CD14-positive monocyte (primary cell): ENCODE measurements at places on chromosomes 6 and 20.
A peak's percentile ranks its signal among the peaks of the same experiment; 100 is the strongest.

- no peak for DNase-seq
These were observed 292.2 kb upstream of the RSPO3 start for GRCh38 chr6:126826166-126826714.

DNA sequence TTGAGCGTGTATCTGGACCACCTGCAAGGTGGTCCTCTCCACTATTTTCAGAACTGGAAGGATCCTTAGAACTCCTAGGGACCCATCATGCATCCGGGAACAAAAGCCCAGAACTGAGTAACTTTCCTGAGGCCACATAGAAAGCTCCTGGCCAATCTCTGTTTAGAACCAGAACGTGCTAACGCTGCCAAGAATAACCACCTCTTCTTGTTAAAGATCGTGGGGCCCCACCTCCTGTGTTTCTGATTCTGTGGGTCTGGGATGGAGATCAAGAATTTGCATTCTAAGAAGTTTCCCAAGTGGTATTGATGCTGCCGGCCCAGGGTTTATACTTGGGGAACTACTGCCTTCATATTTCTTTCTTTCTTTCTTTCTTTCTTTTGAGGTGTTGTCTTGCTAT, 13.3 kb downstream of the CD40 start:
- DNase-seq = no peak

GRCh38 chr20:25220021-25220730, 24.7 kb downstream of the ENTPD6 start:
- no peak for DNase-seq

- DNase-seq = no peak
These were observed at the start of gene CDC40 for GRCh38 chr6:110180228-110181008. Gene CDC40, plus strand, starts transcription at chr6:110180427. Its CDS starts 18 bp downstream, at chr6:110180445.

- DNase-seq = no peak
These were observed 5.6 kb downstream of the SMIM29 start for GRCh38 chr6:34243131-34243771.

GRCh38 chr20:15776770-15777466, 796.3 kb downstream of the KIF16B start:
- DNase-seq = no peak

- DNase-seq = no peak
These were observed 648.4 kb downstream of the QKI start for GRCh38 chr6:164062872-164063271.

DNA sequence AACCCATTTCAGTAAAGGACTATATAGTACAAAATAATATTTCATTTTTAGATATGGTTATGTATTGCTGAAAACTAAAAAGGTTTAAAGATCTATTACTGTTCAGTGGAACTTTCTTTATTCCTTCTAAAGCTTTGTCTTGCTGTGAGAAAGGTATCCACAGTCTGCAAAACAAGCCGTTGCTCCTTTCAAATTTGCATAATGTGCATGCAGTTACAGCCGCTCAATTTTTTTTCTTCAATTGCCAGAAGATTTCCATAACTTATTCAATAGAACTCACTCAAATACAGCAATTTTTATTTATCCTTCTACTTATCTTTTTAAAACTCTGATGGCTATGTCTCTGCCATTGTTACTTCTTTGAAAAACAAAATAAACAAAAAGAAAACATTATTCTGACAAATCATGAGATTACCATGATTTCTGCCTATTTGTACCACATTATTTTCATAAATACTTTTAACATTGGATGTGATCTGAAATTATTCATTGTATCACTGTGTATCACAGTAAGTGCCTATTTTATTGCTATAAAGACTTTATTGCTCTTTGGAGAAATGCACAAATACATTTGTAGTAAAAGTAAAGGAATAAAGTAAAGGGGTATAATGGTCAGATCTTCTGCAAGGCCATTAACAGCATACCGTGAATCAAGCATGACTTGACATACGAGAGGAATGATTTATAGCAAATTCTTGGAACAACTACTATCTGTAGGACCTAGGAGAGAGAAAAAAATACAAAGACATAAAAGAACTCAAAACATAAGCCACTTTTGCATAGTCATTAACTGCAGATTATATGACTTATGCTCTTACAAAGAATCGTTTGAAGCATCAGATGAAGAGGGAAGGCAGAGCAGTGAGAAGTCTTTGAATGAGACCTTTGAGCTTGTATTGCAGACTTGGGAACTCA, 29.6 kb upstream of the HBS1L start:
- no peak for DNase-seq

DNA sequence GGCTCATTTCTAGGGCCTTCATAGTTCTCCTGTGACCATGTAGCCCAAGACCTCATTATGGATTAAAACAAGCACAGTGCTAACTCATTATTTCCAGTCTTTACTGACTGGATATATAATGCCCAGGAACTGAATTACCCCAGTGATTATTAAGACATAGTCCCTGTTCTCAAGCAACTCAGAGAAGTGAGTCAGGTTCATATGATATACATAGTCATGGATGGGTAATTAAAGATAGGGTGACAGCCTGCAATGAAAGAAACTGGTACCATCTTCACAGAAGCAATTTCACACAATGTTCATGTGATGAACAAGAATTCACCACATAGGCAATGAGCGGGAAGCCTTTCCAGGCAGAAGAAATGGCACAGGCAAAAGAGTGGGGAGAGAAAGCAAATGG, 3.5 kb downstream of the TRIM27 start:
- DNase-seq = peak; percentile 21

DNA sequence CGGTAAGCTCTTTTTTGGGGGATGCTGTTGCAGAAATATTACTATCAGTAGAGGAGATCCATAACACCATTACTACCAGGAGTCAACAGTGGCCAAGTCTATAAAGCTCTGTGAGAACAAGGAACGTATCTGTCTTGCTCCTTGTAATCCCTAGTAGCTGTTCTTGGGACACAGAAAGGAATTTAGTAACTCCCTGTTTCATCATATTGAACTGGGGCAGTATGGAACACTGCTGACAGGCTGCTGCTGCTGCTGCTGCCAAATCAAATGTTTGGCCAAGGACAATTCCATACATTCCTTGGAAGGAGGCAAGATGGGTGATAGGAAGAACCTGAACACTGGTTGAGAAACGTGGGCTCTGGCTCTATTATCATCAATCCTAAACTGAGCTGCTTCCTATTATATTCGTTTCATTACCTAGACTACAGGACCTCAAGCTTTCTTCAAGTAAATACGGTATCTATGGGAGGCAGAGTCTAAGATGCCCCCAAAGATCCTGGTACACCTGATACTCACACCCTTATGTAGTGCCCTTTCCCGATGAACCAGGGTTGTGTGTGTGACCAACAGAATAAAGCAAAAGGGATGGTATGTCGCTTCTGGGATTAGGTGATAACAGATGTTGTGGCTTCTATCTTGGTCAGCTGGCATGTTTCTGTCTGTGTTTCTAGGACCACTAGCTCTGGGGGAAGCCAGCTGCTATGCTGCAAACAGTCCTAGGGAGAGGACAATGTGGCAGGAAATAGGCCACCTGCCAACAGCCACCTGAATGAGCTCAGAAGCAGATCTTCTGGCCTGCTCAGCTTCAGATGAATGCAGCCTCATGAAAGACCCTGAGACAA, 39.5 kb downstream of the ELOVL5 start:
- DNase-seq = no peak

DNA sequence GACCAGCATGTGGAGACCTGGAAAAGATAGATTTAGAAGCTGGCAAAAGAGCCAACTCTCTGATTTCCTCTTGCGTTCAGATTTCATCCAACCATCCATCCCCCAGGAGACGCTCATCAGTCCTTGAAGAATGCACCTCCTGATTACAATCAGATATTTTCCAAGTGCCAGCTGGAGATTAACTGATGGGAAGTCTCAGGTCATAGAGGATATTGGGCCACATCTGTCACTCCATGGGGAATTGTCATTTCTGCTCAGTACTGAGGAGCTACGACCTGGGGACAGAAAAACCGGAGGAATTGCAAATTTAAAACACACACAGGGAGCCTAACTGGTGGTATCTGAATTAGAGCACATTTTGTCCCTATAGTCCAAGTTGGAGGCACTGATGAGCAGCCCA, 496.2 kb upstream of the SULF2 start:
- no peak for DNase-seq

GRCh38 chr6:107144014-107144413, 28.7 kb upstream of the BEND3 start:
- no peak for DNase-seq

- no peak for DNase-seq
These were observed 549.4 kb upstream of the SYNCRIP start for GRCh38 chr6:86192123-86192522.

DNA sequence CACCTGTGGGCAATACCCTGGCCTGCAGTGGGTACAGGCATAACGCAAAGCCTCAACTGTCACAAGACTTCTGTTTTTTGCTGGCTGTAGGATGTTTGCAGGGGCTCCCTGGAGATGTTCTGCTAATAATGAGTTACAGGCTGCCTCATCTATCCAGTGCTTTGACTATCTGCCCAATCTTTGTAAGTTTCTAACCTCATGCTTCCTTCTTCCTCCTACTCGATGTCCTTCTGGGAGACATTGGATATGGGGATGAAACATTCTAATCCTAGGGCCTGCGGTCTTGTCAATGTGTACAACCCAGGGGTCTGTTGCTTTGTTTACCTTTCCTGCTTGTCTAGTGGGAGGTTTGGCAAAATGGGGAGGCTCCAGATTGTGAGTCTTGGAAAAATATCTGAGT, 136.8 kb upstream of the TCF21 start:
- no peak for DNase-seq

DNA sequence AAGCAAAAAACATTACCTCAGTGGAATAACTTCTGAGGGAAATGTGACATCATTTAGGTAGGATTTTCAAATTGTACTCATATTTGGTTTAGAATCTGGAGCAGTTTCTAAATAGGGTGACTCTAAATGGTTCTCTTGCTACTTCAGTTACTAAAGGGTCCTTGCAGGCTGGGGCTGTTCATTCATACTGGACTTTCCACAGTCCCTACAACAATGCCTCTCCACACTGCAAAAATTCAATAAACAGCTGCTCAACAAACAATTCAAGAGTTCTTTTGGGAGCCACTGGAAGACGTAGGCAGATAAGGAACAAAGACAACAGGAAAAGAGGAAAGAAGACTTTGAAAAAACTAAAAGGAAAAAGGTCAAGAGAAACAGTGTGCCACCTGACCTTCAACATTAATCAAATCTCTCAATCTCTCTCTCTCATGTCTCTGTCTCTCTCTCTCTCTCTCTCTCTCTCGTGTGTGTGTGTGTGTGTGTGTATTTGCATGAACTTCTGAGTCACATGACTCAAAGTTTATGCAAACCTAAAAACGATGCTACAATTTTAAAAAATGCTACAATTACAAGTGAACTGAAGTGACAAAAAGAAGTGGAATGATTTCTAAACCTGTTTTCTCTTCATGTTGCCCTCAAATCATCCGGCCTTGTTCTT, 14.5 kb downstream of the NOL7 start:
- DNase-seq = no peak

DNA sequence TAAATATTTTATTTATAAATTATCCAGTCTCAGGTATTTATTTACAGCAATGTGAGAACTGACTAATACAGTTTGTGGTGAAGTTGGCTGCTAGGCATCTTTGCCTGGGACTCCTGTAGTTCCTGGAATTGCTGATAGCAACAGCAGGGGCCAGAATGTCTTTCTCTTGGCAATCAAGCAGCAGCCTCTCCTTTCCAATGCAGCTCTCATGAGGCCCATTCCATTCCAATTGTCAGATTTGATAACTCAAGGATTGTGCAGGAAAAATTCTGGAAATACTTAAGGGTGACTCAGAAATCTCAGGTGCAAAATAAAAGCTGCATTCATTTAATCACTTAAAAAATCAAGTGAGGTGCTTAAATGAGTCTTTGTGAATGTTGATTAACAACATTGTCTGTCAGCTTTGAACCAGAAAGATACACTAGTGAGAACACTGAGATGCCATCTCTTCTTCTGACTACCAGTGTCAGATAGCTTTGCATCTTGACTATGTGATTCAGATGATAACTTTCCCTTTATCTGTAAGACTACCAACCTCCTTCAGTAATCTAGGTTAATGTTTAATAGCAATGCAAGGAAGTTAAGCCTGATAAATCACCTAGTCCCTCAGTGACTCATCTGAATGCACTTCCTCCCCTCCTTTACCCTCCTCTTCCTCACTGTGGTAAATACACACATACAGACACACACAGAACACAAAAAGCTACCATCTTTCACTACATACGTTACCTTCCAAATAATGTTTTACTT, 32.1 kb upstream of the COL21A1 start:
- no peak for DNase-seq

DNA sequence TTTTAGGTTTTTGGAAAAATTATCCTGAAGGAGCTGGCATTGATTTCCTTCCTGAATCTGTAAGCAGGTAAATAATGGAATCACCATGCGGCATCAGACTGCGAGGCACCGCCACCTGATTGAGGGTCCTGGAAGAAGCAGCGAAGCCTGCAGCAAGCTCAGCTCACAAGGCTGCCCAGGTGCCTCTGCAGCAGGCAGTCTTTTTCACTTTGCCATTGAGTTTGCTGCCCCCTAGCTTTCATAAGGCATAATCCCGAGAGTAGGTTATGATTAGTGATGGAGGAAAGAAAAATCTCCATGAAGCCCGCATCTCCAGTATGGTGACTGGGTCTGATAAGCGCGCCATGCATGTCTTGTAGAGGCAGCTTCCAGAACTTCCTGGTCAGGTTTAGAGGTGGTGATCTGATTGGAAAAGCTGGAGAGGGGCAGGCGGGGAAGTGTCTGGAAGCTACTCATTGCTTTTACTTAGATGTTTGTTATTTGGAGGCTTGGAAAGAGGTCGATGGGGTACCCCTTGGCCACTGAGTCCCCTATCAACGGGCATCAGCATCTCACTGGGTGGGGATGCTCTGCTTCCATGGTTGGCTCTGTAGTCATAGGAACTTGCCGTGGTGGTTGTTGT, 26.7 kb downstream of the IYD start:
- DNase-seq = peak; percentile 23

GRCh38 chr20:51122931-51123658, 100.2 kb upstream of the KCNG1 start:
- no peak for DNase-seq

DNA sequence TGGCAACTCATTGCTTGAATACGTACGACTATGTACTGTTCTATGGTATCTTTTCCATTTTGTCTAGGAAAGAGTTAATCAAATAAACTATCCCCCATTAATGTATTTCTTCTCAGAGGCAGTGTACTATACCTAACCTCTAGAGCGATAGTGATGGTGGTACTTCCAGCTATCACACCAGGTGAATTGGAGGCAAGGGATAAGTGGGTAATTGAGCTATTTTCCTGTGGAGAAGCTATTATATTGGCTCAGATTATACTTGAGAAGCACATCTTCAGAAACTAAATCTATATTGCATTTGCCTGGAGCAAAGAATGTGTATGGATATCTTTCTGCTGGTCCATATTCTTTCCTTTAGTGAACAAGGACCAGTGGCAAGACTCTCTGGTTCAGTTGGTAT, 430.7 kb upstream of the KHDRBS2 start:
- no peak for DNase-seq

DNA sequence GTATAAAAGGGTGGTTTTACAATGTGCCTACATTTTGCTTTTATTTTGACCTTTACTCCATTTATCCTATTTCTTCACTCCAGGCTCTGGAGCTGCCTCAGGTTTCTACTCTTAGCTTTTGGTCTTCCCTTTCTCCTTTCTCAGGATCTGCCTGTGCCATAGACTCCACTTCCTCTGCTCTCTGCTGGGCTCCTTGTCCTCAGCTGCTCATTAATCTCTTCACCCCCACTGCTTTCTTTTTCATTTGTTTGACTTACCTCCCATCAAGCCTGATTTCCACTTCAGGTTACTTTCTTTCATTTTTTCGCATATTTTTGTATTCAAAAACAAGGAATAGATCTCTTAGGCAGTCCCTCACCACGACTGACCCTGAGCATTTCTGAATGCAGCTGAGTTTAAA, 106.8 kb downstream of the COL19A1 start:
- no peak for DNase-seq

GRCh38 chr20:1874450-1875182, 20.6 kb upstream of the SIRPA start:
- DNase-seq = peak; percentile 85
